GM06990 (cell line): ENCODE measurements at places on chromosomes 3 and 15.

DNA sequence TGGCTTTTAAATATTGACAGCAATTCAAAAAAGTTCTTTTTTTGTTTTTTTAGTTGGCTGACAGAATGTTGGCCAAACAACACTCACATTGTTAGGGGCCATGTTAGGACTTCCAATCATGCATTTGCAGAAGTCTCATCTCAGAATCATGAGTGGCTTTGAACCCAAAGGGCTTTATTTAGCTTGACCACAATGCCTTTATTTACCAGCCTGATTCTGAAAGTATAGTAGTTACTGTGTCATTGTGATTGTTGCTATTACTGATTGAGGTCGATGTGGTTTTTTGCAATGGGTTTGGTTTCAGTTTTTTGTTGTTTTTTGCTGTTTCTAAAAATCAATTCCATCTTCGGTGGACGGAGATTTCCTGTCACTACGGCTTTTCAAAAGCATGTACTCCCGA, 7.2 kb downstream of the GLDN start:
- peak; percentile 68 for DNase-seq

DNA sequence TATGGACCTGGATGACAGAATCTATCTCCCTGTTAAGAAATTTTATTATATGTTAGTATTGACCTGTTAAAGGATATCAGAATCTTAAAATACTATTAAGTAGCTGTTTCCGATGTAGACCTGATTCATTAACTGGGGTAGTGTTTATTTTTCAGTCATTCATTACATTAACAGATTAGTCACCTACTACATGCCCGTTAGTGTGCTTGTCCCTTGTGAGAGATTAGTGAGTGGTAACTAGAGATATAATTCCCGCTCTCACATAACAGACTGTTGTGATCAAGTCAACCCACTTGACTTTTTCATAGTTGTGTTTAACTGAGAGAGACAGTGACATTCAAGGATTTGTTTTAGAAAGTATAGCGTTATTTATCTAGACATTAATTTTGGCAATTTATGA, 166.8 kb downstream of the TCF12 start:
- no peak for DNase-seq

DNA sequence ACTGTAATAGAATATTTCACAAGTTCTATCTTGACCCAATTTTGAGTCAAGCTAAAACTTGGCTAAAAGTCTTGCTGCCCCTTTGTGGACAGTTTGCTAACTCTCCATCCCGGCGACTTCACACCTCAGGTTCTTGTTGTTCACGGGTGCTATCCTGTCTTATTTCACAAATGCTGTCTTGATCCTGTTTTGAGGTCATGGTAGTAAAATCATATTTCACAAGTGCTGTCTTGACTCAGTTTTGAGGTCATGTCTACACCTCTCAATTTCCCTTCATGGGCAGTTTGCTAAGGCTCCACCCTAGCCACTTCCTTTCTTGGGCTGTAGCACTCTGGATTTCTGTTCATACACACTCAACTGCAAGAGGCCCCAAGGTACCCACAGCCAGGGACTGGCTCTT, 45.0 kb upstream of the GK5 start:
- DNase-seq = no peak

- no peak for DNase-seq
These were observed 302.8 kb upstream of the TBC1D5 start for GRCh38 chr3:18044971-18045880.

DNA sequence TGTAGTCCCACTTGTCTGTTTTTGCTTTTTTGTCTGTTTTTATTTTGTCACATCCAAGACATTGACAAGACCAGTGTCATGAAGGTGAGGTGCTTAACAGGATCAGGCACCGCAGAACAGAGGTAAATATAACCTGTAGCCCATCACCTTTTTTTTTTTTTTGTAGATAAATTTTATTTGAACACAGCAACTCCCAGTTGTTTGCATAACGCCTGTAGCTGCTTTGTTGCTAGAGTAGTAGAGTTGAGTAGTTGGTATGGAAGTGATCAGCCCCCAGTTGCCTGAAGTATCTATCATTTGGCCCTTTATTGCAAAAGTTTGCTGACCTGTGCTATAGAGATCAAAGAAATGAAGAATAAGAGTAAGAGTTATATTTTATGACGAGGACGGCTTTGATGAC, 135.0 kb downstream of the TCF12 start:
- DNase-seq = no peak

DNA sequence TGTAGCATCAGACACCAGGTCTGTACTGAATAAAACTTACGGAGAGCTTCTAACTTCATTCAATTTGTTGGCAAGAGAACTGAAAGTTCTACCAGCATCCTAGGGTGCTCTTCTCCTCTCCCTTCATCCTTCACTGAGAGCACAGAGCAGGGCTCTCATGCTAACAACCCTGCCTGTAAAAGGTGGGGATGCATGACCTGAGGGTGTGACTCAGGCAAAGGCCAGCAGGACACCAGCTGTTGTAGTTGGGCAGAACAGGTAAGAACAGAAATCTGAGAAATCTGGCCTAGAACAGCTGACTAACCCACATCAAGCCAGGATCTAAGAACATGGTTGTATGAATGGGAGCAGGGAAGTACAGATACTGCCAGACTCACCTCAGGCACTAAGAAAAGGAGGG, 64.2 kb downstream of the MYLK start:
- DNase-seq = no peak

DNA sequence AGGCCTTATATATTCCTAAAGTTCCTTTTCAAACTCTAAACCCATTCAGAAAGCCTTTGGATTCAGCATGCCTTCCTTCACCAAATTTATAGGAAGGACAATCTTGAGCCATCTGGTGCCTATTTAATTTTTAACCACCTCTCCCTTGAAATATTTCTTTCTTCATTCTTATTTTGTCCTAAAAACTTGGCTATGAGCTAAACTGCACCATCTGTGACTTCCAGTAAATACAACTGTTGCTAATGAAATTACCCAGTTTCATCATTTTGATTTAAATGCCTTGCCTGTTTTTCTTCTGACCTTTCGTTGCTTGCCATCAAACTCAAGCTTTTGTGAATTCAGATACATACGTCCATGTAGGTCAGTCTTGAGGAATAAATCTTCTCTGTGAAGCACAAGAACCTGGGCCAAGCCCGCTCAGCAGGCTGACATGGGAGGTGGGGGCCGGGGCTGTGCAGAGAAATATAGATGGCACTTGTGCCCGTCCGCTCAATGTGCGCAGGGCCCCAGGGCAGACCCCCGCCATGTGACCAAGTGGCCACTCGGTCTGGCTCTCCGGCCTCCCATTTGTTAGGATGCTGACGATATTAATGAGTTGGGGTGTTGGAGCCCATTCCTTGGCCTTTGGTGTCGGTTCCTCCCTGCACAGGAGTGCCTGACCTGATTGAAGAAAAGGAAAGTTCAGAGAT, 335.9 kb downstream of the VPS13C start:
- DNase-seq = no peak

DNA sequence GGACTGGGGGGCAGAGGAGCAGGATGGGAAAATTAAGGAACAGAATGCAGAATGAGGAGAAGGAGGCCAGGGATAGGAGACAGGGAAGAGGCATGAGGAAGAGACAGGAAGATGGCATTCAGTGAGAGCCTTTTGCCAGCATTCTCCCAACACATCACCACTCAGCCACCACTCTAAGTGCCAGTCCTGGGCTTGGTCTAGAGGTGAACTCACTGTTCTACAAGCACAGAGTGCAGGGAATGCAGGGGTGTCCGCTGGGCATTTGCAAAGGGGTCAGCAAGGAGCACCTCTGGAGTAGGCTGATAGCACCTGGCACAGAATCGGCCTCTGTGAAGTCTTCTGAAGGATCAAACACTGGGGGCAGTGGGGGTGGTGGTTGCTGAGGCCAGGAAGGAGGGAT, 14.6 kb upstream of the IGDCC3 start:
- DNase-seq = no peak

DNA sequence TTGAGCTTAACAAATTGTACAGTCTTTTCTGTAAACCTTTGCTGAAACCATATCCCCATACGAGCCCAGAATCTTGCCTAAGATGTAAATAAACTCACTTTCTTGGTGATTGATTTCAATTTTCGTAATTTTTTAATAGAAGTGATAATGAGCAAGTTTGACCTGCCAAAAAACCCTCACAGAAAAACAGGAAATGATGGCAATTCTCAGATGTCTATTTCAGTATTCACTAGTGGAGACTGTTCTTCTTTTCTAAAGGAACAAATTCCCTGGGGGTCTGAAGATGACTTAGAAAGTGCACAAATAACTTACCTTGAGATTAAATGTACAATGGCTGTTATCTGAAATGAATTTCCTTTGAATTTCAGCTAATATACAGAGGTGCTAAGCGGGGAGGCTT, 116.5 kb upstream of the CMC1 start:
- DNase-seq = peak; percentile 62

DNA sequence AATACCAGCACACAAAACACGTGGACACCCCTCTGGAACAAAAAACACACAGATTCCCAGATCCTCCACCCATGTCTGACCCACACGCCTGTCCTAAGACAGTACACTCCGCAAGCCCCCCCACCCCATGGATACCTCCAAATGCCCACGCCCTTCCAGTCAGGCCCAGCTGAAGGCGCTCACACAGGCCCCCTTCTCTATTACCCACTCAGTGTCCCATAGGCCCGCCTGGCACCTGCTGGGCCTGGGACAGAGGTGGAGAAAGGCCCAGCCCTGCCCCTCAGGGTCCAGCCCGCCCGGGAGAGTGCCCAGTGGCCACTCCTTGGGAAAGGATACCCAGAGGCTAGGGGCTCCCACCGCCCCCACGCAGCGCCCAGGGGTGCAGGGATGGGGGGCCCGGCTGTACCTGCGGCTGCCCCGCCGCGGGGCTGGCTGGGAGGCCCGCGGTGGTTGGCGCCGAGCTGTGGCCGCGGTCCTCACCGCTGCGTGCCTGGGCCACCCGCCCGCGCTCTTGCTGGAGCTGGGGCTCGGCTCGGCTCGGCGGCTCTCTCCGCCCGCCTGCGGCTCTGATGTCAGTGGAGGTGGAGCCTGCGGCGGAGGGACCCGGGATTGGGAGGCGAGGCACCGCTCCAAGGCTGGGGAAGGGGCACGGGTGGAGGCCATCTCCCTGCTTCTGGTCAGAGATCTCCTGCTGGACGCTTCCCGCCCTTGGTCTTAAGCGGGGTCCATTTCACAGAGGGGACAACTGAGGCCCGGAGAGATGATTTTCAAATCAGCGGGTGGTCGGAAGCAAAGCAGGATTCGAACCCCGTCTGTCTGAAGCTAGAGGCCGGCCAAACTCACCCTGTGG, at the start of gene CAMK1:
Gene CAMK1 (minus strand): TSS at position 522 of the 850 bp plus-strand sequence. CDS start 2,198 bp downstream, outside the sequence.
- DNase-seq = peak; percentile 48

GRCh38 chr3:28243424-28244106, 2.1 kb downstream of the CMC1 start:
- no peak for DNase-seq

GRCh38 chr15:52308446-52309153, 13.0 kb upstream of the MYO5C start:
- DNase-seq = peak; percentile 80

DNA sequence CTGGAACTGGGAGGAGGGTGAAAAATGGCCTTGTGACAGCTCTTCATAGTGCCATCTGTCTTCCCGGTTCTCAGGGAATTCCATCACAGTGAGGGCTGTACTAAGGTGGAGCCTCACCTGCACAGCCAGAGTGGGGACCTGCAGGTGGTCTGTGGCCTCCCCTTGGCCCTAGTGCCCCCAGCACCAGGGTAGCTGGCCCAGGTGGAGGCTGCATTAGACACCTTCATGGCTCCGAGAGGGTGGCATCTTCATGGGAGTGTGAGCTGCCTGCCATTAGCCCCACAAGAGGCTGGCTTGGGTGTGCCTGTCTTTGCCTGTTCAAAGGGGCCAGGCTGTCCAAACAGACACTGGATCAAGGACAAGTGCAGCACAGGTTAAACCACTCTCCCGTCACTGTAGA, 95.5 kb upstream of the PRR23E start:
- DNase-seq = no peak

DNA sequence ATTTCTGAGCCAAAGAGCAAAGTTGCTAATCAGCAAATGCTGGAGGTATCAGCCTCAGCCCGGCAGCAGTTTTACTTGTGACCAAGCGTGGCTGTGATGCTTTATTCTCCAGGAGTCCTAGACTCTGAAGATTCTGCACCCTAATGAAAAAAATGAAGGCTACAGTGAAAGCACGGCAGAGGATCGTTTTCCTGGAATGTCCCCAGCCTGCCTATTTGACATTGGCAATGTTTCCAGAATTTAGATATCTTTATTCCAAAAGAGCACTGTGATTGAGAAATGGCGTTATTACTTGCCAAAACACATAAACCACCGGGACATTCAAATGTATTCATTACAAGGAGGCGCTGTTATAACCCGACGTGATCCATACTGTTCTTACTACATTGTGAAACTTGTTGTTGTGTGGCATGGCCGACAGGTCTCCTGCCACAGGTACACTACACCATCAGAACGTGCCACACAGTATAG, 263.8 kb downstream of the SLCO3A1 start:
- DNase-seq = no peak

DNA sequence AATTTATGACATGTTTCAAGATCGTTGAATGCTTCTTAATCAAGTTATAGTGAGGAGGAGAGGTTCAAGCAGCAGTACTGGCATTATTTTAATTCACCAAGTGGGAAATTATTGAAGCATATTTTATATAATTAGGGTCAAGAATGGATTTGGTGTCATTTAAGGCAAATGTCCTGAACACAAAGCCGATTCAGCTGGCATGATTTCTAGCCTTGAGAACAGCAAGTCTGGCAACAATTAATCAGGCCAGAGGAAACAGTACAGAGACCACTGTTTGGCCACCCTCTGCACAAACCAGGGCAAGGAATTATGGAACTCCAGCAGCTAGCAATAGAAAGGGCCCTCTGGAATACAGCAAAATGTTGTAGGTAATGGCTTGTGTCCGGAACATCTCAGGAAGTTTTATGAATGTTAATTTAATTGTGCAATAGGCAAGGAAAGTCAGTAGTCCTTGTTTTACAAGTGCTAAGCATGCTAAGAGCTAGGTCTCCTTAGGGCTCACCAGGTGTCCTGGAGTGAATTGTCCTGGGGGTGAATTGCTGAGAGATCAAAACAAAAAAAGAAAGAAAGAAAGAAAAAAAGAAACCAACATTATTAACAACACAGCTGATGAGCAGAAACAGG, 38.7 kb upstream of the SNRK start:
- no peak for DNase-seq

- DNase-seq = no peak
These were observed 261.0 kb upstream of the CCDC54 start for GRCh38 chr3:107116251-107116650.

DNA sequence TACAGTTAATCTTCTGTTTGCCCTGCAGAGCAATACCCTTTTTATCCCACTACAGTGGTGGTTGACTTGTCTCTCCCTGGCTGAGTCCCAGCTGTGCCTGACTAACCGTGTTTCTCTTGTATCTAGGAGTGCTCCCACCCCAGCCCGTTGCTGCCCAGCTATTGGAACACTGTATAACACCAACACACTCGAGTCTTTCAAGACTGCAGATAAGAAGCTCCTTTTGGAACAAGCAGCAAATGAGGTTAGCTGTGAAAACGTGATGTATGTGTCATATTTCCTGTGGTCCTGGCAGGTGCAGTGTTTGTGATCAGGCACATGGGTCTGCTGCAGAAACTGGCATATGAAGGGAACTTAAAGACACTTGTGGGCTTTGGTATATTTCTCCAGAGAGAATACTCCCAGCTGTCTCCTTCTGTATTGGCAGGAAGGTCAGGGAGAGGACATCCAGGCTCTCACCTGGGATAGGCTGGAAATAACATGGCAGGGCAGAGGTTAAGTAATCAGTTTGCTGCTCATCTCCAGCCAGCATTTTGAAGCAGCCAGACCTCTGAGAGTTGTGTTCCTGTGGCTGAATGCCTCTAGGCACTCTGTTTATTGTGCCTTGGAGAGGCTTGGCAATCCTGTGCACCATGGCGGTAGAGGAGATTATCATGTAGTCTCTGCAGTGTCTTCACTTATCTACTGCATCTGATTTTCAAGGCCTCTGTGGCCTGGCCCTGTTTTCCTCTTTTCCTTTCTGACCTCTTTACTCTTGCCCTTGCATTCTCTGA, 34.8 kb downstream of the ATG7 start:
- no peak for DNase-seq
